EL (cell line): ENCODE measurements at places on chromosomes 3 and 15.

- DNase-seq = no peak
These were observed 316.1 kb downstream of the TLE3 start for GRCh38 chr15:69781411-69782125.

GRCh38 chr3:142498397-142499180 lies 50.8 kb upstream of the XRN1 start:
- DNase-seq = peak; percentile 16

- no peak for DNase-seq
These were observed 10.2 kb upstream of the TIPARP start for GRCh38 chr3:156664011-156664830.

DNA sequence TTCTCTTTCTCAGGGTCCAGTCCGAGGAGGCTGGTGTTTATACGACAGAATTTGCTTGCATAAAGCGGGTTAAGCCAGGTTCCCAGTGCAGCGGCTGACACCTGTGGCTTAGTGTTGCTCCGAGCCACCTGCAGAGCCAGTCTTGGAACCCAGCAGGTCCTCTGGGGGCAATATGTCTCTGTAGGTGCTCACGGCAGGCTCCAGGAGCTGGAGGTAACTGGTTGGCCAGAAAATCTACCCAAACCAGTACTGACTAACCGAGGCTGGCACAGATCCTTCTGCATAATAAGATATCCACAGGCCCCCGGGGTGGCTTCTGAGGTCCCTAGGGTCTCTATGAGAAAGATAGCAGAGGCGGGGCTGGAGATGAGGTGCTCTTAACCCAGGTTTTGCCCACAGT lies 3.2 kb downstream of the MGLL start:
- no peak for DNase-seq

GRCh38 chr3:83523470-83524073 lies 1435.2 kb upstream of the CADM2 start:
- DNase-seq = no peak

DNA sequence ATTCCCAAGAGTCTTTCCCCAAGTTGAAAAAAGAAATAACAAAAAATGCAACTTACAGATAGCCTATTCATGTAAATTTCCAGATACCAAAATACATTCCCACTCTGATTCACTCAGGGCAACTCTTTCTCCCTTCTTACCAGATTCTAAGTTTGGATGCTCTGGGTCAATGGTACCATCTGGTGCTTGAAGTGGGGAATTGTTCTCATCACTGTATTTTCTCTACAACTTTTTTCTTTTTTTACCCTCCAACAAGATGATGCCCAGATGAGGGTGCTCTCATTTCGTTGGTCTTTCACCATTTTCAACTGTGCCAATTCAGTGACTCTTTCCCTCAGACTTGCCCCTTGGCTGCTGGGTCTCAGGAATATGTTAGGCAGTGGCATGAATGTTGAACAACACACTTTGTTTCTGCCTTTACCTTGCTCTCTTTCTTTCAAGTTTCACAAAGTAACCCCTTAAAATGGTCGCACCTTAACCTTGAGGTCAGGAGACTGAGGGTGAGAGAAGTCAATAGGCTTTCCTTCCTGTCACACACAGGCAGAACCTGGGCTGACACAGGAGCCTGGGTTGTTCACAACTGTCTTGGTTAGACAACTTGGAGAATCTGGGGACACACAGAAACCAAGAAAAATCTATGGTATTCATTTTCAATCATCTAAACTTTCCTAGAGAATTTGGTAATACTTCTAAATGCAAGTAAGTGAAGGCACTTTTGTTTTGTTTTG lies 330.7 kb upstream of the SLCO3A1 start:
- DNase-seq = peak; percentile 18
